ENCODE measurements at places on chromosomes 12 and 14. TPM values are rescaled to one million over a fixed set of nuclear protein-coding genes. Genes with fewer than 3 reads are reported as not detected.

ZBTB42 gene
- total RNA-seq: 3.5 TPM

PTCSC3 gene
- total RNA-seq: not detected

SPTB gene
- total RNA-seq: 1.5 TPM

HOXC10 gene
- 2.9 TPM for total RNA-seq

ANKS1B gene
- total RNA-seq: 0.38 TPM

GRIN2B gene
- 4.6 TPM for total RNA-seq

TAS2R9 gene
- not detected for total RNA-seq

SPRYD3 gene
- total RNA-seq: 38.4 TPM
